ENCODE measurements at places on chromosomes 3 and 15.

DNA sequence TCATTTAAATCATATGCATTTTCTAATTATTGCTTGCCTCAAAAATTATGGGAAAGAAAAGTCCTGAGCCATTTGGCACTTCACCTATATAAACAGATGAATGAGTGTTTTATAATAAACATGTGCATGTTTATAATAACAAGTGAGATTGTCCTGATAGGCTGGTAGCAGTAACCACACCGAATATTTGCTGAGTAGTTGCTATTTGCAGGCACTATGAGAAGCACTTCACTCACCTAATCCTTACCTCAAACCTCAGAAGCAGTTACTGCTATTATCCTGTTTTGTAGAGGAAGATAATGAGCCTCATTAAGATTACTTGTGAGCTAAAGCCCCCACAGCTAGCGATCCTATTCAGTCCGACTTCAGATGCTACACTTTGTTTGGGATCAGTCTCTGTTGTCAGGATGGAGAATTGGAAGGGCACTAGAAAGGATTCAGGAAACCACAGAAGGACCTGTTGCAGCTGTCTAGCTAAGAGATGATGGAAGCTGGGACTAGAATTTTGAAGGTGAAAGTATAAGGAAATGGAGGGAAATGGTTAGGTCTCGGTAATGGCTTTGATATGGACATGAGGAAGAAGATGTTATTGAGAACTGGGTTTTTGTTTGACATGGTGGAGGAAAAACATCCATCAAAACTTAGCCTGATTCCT, 28.4 kb upstream of the MAGI1 start:
- DNase-seq, result no peak

- no peak for DNase-seq
These were observed 253.2 kb downstream of the NR2F2 start for GRCh38 chr15:96583671-96584070.

GRCh38 chr3:32675650-32676049, 9.3 kb upstream of the CNOT10 start:
- DNase-seq, result no peak

- DNase-seq, result no peak
These were observed 22.1 kb downstream of the MASP1 start for GRCh38 chr3:187269486-187269885.

GRCh38 chr3:183532620-183533411, 22.7 kb downstream of the KLHL6 start:
- no peak for DNase-seq

DNA sequence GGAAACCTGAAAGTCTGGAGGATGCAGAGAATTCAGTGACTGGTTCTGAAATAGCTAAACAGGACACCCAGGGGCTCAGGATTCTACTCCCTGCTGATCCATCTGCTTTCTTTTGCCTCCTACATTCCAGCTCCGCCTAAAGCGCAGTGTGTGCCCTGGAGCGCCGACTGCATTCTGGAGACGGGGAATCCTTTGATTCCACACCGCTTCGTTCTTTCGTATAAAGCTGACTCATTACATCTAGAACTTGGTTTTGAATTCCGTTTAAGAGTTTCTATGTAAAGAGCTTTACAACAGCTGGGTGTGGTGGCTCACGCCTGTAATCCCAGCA, 61.8 kb downstream of the SENP2 start:
- no peak for DNase-seq

DNA sequence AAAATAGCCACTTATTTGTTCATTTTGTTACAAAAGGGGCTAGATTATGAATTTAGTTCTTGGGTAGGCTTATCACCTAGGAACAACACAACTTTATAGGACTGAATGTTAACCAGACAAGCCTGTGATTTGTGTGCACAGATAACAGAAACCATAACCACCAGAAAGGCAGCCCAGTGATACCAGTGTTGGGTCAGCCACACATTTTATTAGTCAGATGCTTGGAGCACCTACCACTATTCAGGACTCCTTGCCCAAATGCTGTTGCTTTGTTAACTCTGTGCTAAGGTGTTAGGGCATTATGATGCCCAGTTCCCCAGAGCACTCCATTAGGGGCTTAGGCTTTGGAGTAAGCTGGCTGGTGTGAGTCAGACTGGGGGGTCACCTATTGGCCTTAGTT, 22.5 kb downstream of the PLCL2 start:
- no peak for DNase-seq

DNA sequence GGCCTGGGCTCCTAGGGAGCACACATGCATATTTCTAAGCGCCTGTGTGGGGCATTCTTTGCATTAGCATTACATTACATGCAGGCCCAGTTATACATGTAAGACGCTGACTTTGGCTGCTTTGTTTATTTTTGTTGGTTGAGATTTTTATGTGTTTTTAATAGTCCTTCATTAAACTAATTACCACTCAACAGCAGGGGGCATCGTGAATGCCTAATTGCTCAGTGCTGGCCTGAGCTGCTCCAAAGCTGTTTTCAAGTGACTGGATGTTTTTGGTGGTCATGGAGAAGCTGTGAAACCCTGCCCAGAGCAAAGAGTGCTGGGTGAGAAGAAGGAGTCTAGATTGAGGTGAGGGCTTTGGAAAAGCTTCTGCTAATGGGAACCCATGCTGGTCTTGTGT, 41.5 kb downstream of the GPD1L start:
- no peak for DNase-seq

DNA sequence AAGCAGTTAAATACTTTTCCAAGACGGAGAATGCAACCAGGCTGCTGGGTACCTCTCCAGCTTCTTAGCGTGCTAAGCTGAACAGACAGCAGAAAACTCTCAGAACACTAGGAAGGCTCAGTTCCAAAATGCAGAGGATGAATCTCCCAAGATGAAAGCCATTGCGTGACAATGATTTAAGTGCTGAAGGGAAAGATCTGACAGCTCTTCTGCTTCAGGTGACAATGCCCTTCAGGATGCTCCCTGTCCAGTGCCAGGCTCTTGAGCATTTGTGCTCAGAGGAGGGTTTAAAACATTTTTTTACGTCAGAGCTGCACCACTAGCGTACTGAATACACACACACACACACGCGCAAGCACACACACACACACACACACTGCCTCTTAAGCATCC, 26.3 kb downstream of the ARHGEF3 start:
- DNase-seq, result no peak

DNA sequence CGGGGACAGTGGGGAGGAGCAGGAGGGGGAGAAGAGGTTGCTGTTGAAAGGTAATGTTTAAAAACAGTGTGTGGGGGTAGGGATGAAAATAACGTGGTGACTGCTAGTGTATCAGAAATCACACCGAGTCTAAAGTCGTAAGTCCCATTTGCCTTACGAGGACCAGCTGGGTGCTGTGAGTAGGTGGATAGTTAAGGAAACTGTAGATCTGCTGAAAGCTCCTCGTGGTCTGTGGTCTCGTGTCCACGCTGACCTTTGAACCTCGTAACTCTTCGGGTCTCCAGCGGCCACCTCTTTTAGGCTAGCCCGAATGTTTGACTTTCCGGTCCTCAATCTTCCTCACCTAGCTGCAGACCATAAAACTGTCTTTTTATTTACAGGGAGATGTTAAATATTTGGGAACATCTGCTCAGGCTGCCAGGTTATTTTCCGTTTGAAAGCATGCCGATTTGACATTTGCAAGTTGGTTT, 29.3 kb upstream of the ST3GAL6 start:
- no peak for DNase-seq

DNA sequence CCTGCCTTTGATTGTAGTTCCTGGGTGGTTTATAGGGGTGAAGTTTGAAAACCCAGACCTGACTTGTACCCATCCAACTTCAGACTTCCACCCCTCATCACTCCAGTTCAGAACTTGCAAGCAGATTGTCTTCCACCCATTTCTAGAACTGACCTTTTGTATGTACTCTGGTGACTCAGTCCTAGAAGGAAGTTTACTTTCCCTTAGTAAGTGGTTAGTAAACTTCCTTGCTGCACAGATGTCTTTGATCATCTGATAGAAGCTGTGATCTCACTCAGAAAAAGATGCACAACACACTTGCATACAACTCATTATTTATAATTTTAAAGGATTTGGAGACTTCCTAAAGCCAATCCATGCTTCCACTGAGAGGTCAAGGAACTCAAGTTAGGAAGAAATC, 368.0 kb downstream of the MFSD1 start:
- no peak for DNase-seq

- no peak for DNase-seq
These were observed 191.0 kb downstream of the EPHB1 start for GRCh38 chr3:134985864-134986715.

DNA sequence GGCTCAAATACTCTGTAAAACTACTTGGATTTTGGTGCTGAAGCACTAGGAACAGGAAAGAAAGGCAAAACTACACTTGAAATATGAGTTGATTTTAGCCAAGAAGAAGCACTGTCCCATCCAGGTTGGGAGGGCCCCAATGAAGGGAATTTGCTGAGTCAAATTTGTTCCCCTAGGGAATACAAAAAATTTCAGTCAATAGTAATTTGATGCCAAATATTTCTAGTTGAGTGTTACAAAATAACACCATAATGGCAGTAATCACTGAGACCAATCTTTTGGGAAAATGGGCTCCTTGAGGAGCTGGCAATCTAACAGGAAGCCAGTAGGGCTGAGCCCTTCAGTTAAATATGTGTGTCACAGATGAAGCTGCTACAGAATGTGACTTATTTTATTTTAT, 896.9 kb downstream of the DIPK2A start:
- DNase-seq, result no peak

DNA sequence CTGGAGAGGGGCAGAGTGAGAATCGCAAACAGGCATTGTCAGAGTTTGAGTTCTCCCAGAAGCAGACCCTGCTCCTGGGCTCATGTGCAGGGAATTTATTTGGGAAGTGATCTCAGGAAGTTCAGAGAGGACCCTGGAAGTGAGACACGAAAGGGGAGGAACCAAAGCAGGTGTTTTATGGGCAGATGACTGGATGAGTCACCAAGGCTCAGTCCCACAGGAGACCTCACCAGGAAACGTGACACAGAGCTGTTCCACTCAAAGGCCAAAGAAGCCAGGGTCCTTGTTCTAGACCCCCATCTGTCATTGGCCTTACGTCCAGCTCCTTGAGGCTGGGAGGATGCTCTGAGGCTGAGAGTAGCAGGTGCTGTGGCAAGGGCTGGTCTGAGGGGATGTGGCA, 43.4 kb upstream of the SEC22A start:
- DNase-seq, result no peak

DNA sequence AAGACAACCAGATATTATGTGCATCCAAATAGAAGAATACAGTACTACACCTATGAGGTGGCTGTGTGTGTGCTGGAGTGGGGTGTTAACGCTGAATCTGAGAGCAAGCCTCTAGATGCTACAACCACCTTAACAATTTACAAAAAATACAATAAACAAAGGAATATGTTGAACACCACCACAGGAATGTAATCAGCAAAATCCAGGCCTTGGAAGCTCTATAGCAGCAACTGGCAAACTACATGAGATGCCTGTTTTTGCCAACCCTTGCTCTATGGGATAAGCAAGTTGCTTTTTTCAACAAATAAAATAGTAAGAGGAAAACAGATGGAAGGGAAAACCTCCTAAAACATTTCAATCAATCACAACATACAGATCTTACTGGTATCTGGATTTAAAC, 23.9 kb downstream of the SLTM start:
- no peak for DNase-seq

Data from stimulated activated CD4-positive, alpha-beta T cell treated with anti-CD3 and anti-CD28 coated beads, TNF-alpha, amount 100 ng/mL, for 48 hours (primary cell).